ENCODE measurements at places on chromosomes 12 and 14.
A peak's percentile ranks its signal among the peaks of the same experiment; 100 is the strongest.

DNA sequence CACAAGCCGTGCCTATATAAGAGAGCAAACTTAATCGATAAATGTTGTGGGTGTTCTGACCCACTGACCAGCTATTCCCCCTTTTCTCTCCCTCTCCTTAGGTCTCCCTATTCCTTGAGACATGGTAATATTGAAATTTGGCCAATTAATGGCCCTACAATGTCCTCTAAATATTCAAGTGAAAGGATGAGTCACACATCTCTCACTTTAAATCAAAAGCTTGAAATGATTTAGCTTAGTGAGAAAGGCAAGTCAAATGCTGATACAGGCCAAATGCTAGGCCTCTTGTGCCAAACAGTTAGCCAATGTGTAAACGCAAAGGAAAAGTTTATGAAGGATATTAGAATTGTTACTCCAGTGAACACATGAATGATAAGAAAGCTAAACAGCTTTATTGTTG is 102.2 kb upstream of the CPNE8 start:
- no peak for DNase-seq

- DNase-seq, result no peak
These were observed 69.9 kb downstream of the SUDS3 start for GRCh38 chr12:118446247-118446646.

- no peak for DNase-seq
These were observed 14.1 kb downstream of the EIF5 start for GRCh38 chr14:103348154-103348553.

- no peak for DNase-seq
These were observed 25.4 kb upstream of the PLEKHG6 start for GRCh38 chr12:6285063-6285477.

DNA sequence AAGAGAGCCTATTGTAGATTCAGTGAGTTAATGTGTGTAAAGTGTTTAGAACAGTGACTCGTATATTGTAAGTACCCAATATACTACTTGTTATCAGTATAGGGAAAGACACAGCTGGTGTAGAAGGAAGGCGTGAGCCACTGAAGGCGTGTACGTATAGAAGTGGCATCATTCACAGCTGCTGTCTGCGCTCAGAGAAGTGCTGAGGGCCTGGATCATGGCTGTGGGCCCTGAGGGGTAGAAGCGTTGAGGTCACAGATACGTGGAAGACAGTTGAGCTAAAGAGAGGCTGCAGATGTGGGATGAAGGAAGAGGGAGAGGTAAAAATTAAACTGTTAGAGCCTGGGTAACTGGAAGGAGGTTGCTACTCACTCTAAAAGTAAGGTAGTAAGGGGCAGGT is 5.9 kb downstream of the C12orf75 start:
- no peak for DNase-seq

- DNase-seq, result peak; percentile 83
These were observed at the start of gene HOXC10 for GRCh38 chr12:53984901-53985691. Gene HOXC10, plus strand, starts transcription at chr12:53985146. Its CDS starts 114 bp downstream, at chr12:53985260.

GRCh38 chr12:29241821-29242591 is 92.9 kb downstream of the FAR2 start:
- peak; percentile 65 for DNase-seq

DNA sequence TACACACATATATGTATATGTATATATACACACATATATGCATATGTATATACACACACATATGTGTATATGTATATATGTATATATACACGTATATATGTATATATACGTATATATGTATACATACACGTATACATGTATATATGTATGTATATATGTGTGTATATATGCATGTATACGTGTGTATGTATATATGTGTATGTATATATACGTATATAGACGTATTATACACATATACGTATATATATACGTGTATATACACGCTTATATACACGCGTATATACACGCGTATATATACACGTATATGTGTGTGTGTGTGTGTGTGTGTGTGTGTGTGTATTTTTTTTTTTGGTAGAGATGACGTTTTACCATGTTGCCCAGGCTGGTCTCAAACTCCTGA is 32.9 kb upstream of the ZNF740 start:
- DNase-seq, result no peak

DNA sequence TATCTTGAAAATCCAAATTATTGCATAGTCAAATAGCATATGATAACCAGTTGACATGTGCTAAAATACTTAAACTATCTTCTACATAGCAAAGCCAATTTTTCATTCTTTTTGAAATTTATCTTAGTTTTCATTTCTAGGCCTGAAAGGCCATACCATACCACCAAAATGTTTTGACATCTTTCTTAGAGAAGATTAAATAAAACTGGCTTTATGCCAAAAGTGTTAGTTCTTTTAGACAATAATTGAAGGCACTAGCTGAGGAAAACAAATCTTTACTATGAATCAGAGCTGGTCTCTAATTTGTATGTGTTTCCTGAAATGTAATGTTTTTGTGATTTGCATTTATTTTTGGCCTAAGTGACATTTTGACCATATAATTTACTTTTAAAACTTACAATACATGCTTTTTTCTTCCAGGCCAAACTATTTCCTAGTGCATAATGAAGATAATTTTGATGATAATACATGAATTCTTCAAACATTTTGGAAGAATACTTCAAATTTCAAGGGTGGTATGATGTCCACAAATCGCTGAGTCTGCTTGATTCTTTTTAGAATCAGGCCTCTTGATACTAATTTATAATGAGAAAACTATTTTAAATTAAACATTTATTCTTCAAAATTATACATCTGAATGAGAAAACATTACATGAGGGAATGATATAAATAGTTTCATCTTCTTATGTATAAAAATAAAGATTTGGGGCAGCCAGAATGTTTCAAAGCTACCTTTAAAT is 6.5 kb upstream of the KCNMB4 start:
- DNase-seq, result no peak

All from kidney epithelial cell (primary cell).